NCI-H1048 (cell line): ENCODE measurements at places on chromosomes 7 and 10.

- DNase-seq = no peak
Measured at GRCh38 chr7:101428093-101428866, 65.6 kb downstream of the COL26A1 start.

DNA sequence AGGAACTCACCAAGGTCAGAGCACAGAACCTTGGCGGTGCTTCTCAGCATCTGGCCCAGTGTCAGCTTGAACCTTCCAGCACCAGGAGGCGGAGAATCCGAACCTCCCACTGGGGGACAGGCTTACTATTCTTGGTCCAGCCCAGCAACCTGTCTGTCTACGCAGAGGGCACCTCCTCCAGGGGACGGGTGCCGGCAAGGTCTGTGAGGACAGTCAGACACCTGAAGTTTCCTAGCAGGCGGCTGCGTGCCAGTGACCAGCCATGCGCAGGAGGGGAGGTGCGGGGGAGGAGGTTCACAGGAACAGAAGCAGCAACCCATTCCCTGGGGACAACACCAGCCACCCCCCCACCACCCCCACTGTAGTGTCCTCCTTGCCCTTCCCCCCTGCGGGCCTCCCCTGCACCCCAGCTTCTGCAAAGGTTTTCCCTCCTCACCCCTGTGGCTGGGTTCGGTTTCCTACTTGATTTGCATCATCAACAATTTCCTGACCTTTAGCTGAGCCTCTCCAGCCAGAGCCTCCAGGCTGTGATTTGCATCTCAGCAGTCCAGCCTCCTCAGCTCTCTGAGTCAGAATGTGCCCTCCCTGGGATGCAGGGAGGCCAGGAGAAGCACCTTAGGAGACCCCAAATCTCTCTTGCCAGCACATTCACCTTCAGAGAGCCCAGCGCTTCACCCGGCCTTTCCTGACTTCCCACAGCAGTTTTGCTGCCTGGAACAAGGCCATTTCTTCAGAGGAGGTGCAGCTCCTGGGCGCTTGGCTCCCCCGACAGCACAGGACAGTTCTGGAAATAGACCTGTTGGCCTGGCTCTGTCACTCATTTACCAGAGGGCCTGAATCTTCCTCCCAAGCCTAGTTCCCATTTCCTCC lies 107.5 kb upstream of the NPS start:
- no peak for DNase-seq

- no peak for DNase-seq
Measured at GRCh38 chr7:137664846-137665245, 181.9 kb downstream of the DGKI start.

GRCh38 chr7:94943134-94943533 lies 35.7 kb downstream of the PPP1R9A start:
- DNase-seq = no peak

GRCh38 chr10:47027108-47027783 lies 116.0 kb downstream of the PTPN20 start:
- DNase-seq = no peak

DNA sequence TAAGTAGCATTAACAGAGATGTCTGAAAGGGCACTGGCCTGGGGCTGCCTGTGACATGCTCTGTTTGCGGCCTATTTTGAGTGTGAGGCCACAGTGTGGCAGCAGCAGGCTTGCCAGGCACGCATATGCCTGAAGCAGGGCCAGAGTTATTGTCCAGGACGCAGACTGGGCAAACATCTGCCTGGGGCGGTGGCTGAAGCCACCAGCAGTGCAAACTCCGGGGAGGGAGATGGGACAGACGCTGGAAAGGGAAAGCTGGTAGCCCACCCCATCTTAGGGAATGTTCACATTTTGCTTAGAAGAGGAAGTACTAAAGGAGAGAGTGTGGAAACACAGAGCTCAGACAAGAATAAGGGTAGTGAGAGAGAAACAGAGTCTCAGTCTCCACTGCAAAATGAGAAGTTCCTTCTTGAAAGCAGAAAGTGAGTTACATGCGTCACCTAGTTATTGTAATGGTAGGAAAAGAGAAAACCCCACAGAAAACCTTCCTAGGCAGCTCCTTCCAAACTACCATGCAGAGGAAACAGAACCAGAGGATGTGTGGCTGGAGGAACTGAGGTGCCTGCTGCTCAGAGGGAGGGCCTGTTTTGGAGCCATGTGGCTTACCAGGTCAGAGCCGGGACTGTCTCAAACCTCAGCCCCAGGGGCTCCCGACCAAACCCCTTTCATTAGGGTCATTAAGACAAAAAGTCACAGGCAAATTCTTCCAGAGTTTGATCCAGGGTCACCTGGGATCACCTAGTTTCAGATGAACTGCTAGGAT lies 14.5 kb downstream of the AKR1B1 start:
- DNase-seq = no peak

GRCh38 chr10:29394321-29394932 lies 105.6 kb downstream of the LYZL1 start:
- no peak for DNase-seq

DNA sequence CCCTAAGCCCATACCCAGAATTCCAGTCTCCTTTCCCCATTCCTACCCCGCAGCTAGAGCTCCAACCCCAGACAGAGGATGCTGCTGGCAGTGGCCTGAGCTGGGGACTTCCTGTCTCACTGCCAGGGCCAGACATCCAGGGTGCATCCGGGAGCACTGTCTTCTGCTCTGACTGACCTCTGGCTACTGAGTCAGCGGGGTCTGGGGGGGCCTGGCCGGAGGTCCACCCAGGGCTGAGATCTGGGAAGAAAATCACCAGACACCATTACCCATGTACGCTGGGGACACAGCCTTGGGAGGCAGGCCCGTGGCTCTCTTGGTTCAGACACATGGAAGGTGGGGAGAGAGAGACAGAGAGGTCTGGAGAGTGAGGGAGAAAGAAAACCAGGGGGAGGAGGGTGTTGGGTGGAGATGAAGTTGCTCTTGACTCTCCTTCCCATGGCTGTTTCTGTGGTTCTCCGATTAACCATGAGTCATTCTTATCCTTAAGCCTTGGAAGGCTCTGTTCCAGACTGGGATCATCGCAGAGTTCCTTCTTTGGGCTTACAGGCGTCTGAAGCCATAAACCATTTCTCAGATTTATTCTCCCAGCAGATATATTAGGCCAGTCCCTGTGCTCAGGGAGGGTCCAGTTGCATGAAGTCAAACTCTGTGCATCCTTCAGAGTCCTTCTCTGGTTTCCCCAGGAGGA lies 23.6 kb downstream of the TSPAN15 start:
- DNase-seq = no peak
